Activated naive CD4-positive, alpha-beta T cell treated with anti-CD3 and anti-CD28 coated beads for 36 hours (primary cell): ENCODE measurements at places on chromosomes 11 and 22. TPM values are rescaled to one million over a fixed set of nuclear protein-coding genes. Genes with fewer than 3 reads are reported as not detected.
A peak's percentile ranks its signal among the peaks of the same experiment; 100 is the strongest.

DNA sequence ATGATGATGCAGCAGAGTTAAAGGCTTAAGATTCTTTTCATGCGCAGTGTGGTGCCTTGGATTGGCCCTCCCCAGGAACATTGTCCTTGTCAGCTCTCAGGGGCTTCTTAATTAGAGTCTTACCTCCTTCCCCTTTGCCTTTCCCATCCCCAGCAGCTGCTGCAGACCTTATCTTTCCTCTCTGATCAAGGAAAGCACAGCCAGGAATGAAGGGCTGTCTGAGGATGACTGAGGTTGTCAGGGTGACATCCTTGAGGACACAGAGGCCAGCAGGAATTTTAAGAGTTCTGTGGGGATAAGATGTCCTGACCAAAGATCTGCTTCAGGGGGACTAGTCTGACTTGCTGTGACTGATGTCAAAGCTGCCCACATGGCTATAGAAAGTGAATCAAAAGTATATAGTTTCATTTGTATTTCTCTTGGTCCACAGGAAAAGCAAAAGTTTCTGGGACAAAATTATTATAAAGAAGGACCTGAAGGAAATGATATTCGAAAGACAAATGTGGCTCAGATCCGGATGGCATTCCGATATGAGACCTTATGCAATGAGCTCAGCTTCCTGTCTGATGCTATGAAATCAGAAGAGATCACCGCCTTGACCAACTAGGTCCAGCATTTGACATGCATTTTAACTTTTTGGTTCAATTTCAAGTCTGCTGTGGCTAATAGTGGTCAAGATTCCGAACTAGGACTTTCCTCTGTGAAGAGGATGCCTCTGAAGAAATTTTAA is 35.5 kb downstream of the RNF141 start:
- DNase-seq: no peak
- H3K36me3 ChIP-seq: peaks cover 5% of the 10 kb centered on the region
- no peak overlapping the region for H3K4me3 ChIP-seq
- H3K27me3 ChIP-seq: no peaks in the 10 kb centered on the region

DNA sequence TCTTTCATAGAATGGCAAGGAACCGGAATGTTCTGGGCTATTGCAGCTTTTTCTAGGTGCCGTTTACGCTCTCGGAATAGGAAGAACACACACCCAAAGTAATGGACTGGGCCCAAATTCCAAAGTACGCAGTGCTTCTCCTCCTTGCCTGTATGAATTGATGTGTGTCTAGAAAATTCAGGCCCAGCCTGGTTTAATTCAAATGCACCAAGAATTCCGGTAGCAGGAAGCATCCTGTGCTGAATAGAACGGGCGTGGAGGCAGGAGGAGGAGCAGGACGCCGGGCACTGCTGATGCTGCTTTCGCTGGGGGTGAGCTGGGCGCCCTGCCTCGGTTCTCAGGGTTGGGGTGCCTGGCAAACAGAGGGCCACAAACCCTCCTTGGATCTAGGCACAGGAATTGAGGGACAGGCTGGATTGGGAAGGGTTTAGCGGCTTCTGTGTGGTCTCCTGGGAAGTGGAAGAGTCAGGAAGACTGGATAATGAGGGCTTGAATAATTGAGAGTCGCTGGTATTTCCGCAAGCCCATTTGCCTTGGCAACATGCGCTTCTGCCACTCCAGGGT is 2.0 kb downstream of the PARVB start:
- H3K4me1 ChIP-seq: peaks cover 32% of the 10 kb centered on the region
- H3K27ac ChIP-seq: peak overlapping the region; percentile 86
- H3K36me3 ChIP-seq: no peaks in the 10 kb centered on the region
- peak overlapping the region; percentile 67 for H3K4me3 ChIP-seq
- peaks cover 20% of the 10 kb centered on the region for H3K27me3 ChIP-seq

GRCh38 chr11:34446386-34446785 is 7.7 kb downstream of the CAT start:
- no peaks in the 10 kb centered on the region for H3K27me3 ChIP-seq
- no peak for DNase-seq
- H3K4me1 ChIP-seq: peaks cover 33% of the 10 kb centered on the region
- H3K4me3 ChIP-seq: no peak overlapping the region
- peaks cover 3% of the 10 kb centered on the region for H3K36me3 ChIP-seq

GRCh38 chr22:41175546-41175945 is 29.6 kb upstream of the L3MBTL2 start:
- H3K4me1 ChIP-seq: peaks cover 19% of the 10 kb centered on the region
- DNase-seq: no peak
- H3K36me3 ChIP-seq: peaks cover 37% of the 10 kb centered on the region
- no peaks in the 10 kb centered on the region for H3K27me3 ChIP-seq
- H3K4me3 ChIP-seq: no peak overlapping the region

DNA sequence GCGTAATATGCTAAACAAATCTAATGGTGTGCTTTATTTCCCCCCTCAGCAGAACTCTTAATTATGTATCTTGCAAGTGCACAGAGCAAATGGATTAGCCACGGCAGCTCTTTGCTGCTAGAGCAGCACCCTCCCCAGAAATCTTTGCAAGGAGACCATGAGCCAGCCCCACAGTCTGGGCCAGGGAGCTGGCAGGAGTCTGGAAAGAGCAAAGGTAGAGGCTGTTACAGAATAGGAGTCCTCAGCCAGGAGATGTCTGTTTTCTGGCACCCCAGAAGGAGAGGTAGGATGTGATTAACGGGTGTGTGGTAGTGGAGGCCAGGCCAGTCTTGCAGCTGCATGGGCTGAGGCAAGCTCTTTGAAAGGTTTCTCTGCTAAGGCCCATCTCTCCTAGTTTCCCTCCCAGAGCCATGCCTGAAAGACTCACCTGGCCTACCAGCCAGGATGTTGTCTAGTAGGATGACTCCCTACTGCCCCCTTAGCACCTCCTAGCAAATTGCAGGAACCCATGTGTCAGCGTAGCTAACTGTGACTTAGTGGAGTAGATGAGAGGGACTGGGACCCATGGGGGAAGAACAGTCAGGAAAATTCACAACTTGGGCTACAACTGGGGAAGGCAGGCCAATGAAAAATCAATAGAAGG is 557.2 kb downstream of the BUD13 start:
- H3K4me3 ChIP-seq: no peak overlapping the region
- no peaks in the 10 kb centered on the region for H3K4me1 ChIP-seq
- DNase-seq: no peak
- H3K27me3 ChIP-seq: peaks cover 2% of the 10 kb centered on the region
- H3K27ac ChIP-seq: no peak overlapping the region

DNA sequence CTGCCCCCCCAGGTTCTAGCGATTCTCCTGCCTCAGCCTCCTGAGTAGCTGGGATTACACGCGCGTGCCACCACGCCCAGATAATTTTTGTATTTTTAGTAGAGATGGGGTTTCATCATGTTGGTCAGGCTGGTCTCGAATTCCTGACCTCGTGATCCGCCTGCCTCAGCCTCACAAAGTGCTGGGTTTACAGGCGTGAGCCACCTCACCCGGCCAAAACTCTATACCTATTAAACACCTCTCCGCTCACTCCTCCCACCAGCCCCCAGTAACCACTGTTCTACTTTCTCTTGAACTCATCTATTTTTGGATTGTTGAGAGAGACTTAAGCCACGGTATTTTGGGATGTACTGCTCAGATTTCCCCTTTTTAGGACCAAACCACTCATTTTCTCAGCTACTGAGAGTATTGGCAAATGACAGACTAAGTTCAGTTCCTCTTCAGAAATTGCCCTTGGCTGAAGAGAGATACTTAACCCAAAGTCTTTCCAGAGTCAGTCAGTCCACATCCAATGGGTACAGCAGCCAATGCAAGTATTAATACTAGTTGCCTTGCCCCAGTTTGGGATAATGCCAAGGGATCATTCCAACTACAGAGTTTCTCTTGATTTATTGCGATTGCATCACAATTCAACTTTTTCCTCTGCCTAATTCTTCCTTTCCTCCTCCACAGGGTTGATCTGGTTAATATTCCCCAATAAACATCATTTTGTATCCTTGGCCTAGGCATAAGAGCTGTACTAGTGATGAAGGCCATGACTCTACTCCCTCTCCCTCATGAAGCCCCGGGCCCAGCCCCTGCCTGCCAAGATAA is 36.8 kb upstream of the CSTF3 start:
- no peak overlapping the region for H3K4me3 ChIP-seq
- H3K4me1 ChIP-seq: no peaks in the 10 kb centered on the region
- no peaks in the 10 kb centered on the region for H3K36me3 ChIP-seq

DNA sequence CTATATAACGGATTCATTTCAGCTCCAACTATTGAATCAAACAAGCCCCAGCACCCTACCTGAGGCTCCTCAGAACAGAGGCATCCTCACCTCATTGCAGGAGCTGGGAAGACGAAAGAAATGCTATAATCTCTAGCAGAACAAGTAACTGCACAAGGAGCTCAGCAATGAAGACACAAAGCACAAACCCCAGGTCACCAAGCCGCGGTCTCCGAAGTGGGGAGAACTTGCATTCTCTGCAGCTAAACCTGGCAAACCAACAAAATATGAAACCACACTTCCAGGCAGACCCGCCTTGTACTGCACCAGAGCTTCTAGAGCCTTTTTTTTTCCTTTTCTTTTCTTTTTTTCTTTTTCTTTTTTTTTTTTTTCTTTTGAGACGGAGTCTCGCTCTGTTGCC is 21.8 kb upstream of the CD5 start:
- peaks cover 48% of the 10 kb centered on the region for H3K36me3 ChIP-seq
- peak; percentile 61 for DNase-seq
- peaks cover 82% of the 10 kb centered on the region for H3K4me1 ChIP-seq
- H3K27me3 ChIP-seq: no peaks in the 10 kb centered on the region
- peak overlapping the region; percentile 76 for H3K4me3 ChIP-seq

DNA sequence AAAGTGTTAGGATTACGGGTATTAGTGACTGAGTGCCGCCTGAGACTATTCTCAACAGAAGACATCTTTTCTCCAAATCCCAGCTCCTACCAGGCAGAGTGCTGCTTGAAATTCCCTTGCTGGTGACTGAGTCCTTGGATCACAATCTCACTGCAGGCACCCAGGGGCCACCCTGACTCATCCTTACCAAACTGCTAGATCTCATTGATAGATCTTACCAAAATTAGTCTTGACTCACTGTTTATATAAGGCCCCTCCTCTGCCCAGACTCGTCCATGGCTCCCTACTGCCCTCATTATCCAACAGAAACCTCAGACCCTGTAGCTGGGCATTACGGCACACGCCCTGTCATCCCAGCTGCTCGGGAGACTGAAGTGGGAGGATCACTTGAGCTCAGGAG is 14.7 kb downstream of the TBC1D10A start:
- peak; percentile 67 for DNase-seq
- peaks cover 92% of the 10 kb centered on the region for H3K4me1 ChIP-seq
- H3K27ac ChIP-seq: peak overlapping the region; percentile 89
- peaks cover 11% of the 10 kb centered on the region for H3K36me3 ChIP-seq
- H3K27me3 ChIP-seq: no peaks in the 10 kb centered on the region
- no peak overlapping the region for H3K4me3 ChIP-seq

GRCh38 chr11:30583476-30584280 is 2.5 kb downstream of the MPPED2 start:
- no peak for DNase-seq
- H3K4me3 ChIP-seq: no peak overlapping the region
- no peak overlapping the region for H3K27ac ChIP-seq
- H3K36me3 ChIP-seq: no peaks in the 10 kb centered on the region

- H3K4me1 ChIP-seq: peaks cover 5% of the 10 kb centered on the region
- H3K36me3 ChIP-seq: no peaks in the 10 kb centered on the region
- peaks cover 23% of the 10 kb centered on the region for H3K27me3 ChIP-seq
- no peak overlapping the region for H3K4me3 ChIP-seq
- no peak for DNase-seq
Observed at GRCh38 chr11:57278721-57279095, 41.7 kb upstream of the APLNR start.

DNA sequence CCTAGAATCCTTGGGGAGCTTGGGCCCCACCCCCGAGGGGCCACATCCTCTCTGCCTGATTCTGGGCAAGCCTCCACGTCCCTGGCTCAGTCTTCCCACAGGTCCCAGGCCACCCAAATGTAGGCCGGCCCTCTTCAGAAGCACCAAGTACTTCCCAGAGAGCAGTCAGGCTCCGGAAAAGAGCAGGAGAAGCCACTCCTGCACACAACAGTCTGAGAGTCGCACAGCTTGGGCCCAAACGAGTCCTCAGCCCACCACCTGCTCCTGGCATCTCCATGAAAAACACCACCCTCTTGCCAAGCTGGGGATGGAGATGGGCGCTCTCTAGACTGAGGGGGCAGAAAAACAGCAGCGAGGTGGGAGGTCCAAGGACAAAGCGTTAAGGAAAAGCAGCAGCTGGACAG is 15.4 kb downstream of the EHD1 start:
- peaks cover 95% of the 10 kb centered on the region for H3K4me1 ChIP-seq
- no peaks in the 10 kb centered on the region for H3K27me3 ChIP-seq
- H3K27ac ChIP-seq: peak overlapping the region; percentile 97
- no peak for DNase-seq

DNA sequence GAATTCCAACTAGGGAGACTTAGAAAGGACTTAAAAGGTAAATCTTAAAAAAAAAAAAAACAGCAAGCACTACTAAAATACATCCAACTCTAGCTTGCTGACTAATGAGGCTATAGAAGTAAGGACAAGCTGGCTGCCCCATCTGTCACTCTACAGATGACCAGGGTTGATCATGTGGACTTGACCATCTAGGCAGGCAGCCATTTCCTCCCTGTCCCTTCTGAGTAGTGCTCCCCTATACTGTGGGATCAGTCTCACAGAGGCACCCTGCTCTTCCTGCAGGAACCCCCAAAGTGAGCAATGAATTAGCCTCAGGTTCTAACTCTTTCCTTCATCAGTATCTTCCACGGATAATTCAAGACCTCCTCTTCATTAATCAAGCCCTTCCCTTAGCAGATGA is 12.3 kb downstream of the SLC1A2 start:
- H3K4me1 ChIP-seq: no peaks in the 10 kb centered on the region
- no peak overlapping the region for H3K4me3 ChIP-seq
- no peaks in the 10 kb centered on the region for H3K36me3 ChIP-seq
- no peak for DNase-seq

- H3K27ac ChIP-seq: peak overlapping the region; percentile 55
- peaks cover 58% of the 10 kb centered on the region for H3K36me3 ChIP-seq
- peaks cover 76% of the 10 kb centered on the region for H3K4me1 ChIP-seq
- H3K27me3 ChIP-seq: no peaks in the 10 kb centered on the region
Observed at GRCh38 chr22:31340360-31340759, 5.8 kb downstream of the PATZ1 start.

DNA sequence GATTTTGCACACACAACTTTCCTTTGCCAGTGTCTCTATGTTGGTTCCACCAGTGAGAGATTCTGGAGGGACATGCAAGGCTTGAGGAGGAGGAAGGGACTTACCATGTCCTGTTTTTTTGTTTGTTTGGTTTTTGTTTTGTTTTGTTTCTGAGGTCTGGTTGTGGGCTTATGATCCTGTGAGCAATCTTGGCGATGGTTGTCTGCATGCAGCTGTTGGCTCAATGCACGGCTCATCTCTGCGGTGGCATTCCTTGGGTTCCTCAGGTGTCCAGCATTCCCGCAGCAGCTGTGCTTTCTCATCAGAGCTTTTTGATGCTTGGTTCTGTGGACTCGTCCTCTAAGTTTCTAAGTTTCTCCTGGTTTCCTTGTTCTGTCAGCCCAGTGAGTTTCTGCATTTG is 4.8 kb upstream of the NNMT start:
- no peak overlapping the region for H3K4me3 ChIP-seq
- no peaks in the 10 kb centered on the region for H3K4me1 ChIP-seq
- no peak for DNase-seq
- H3K36me3 ChIP-seq: no peaks in the 10 kb centered on the region
- H3K27me3 ChIP-seq: no peaks in the 10 kb centered on the region

The ADAMTS8 gene
- total RNA-seq: not detected

The XBP1 gene
- 106 TPM for total RNA-seq

The CRYBB2 gene
- not detected for total RNA-seq

The OMP gene
- total RNA-seq: not detected

The OR2AG2 gene
- 0.05 TPM for total RNA-seq

The HORMAD2 gene
- total RNA-seq: not detected

The KDM4D gene
- 1.7 TPM for total RNA-seq

The CARNS1 gene
- total RNA-seq: 2.0 TPM

The PANX3 gene
- total RNA-seq: not detected

The MFNG gene
- total RNA-seq: 90.9 TPM

The MS4A4E gene
- total RNA-seq: not detected

The TTLL1 gene
- 7.4 TPM for total RNA-seq
